Activated gamma-delta T cell treated with anti-CD3 and anti-CD28 coated beads, Interleukin-2, amount 50 U/mL, for 16 hours (primary cell): ENCODE measurements at places on chromosomes 7 and 10.

GRCh38 chr10:23342213-23342884 lies 2.2 kb downstream of the C10orf67 start:
- DNase-seq = no peak

DNA sequence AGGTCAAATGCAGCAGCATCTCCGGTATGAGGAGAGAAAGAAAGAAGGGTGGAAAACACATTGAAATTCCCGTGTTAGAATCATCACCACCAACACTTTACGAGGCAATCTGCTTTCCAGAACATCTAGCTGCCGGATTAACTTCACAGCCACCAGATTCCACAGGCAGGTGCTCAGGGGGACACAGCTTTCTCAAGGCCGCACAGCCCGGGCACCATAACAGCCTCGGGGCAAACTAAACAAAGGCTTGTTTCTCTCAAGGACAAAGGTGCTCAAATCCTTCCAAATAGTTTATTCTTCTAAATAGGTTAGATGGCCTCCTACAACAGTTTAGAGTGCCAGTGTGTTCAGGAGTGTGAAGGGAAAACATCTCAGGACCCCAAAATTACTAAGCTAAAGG lies 156.3 kb downstream of the DIP2C start:
- DNase-seq = no peak

- no peak for DNase-seq
Observed at GRCh38 chr10:96230527-96230926, 40.8 kb downstream of the BLNK start.

GRCh38 chr7:18577096-18577771 lies 81.7 kb downstream of the HDAC9 start:
- no peak for DNase-seq

- DNase-seq = no peak
Observed at GRCh38 chr7:38330861-38331621, 57.6 kb upstream of the TARP start.

DNA sequence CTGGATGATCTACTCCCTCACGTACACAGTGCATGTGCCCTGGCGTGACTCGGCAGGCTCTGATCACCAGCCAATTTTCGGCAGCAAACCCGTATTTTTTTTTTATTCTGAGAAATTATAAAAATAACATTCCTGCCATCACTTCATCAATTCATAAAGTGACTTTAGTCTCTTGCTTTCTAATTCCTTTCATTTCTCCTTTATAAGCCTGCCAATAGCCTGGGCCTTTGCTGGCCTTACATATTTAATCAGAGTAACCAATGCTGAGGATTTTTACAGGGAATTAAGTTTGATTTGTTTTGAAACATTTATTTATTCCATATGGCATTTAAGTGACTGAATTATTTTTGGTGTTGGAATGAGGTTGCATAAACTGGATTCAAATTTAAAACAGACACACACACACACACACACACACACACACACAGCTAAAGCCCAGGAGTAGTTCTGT lies 140.8 kb downstream of the ETV1 start:
- DNase-seq = no peak
